ENCODE measurements at places on chromosomes 4 and X.

DNA sequence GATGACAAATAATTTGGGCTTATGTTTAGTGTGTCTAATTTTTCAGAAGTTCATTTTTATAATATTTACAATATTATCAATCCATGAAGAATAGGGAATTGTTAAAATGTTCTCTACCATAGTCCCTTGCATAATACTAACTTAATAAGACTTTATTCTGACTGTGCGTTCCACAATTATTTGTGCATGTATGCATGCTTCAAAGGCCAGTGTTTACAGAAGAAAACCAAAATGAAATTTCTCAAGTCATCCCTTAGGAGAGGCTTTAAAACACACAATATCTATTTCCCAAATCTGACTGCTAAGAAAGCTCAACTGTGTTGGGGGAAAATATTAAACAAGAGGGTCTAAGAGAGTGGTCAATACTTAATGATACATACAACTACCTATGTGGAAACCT, 226.3 kb upstream of the ANKRD50 start:
- no peak for DNase-seq

DNA sequence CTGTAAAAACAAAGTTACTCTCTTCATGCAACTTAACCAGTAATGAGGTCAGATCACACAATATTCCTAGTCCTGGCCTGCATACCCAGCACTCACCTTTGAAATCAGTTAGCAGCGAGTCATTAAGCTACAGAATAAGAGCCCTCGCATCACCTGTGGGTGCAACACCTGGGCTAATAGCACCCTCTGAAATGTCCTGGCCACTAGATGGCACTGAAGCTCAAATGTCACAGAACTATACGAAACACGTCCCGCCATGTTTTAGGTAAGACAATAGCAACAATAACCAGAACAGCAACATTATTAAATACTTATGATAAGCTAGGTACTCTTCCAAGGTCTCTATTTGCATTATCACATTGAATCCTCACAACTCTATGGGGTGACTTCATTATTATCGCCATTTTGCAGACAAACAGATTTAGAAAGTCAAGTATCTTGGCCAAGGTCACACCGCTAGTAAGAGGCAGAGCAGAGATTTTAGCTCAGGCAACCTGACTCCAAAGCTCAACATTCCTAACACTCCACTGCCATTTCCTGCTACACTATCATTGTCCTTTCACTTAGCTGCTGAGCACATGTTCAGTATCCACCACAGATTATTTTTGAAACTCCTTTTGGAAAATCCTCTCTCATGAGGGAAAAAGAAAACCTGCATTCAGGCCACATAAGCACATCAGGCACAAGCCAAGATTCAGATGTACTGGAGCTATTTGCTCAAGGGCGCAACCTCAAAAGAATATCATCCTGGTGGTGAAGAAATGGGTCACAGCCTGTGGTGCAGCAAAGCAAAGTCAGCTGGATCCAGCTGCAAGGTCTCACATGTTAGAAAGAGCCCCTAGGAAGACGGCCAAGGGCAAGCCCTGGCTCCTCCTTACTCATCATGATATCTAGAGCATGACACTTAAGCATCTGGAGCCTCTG, 59.5 kb upstream of the KDR start:
- no peak for DNase-seq

- DNase-seq, result no peak
Measured at GRCh38 chrX:100990139-100990538, 20.6 kb downstream of the ARL13A start.

- DNase-seq, result no peak
Measured at GRCh38 chr4:151573945-151574344, 165.0 kb downstream of the FHIP1A start.

DNA sequence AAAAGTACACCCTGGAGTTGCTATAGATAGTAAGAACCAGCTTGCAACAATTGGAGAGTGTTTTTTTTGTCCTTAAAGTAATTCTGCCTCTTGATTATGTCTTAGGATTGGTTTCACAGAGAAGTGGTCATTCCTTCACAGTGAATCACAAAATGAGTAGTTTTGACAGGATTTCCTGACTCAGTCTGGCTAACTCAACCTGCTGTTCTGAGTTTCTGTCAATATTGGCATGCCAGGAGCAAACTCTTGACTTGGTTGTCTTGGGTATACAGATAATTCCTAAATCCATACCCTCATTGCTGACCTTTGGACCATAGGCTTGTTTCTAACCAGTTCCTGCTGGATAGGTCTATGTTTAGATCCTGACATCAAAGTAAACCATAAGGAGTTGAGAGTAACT, 9.4 kb downstream of the FHIP1A start:
- DNase-seq, result no peak

DNA sequence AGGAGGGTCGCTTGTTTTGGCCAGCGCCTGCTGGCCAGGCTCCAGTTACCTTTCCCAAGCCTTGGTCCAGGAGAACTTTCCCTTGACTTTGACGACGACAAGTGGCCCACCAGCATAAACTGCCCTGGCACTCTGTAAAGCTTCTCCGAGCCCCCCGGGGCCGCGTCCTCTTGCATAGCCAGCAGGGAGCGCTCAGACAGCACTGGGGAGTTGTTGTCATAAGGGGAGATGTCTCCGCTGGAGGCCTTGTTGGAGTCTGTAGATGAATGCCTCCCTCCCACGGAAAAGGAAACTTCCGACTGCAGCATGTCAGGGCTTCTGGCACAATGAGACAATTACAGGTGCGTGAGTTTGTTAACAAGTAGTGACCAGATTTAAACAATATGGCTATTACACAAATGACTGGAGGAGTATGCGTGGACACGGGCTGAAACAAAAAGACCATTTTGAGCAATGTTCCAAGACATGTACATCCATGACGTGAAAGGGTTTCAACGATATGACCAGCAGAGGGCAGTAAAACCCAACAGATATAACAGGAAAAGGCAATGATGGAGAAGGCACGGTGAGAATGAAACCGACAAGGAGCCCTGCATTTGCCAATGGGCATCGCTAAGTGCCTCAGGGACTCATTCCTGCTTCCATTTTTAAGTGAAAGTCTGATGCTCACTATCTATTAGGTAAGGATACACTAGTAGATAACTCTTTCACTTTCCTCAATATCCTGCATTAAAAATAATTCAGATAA, 33.0 kb downstream of the HCCS start:
- DNase-seq, result no peak

DNA sequence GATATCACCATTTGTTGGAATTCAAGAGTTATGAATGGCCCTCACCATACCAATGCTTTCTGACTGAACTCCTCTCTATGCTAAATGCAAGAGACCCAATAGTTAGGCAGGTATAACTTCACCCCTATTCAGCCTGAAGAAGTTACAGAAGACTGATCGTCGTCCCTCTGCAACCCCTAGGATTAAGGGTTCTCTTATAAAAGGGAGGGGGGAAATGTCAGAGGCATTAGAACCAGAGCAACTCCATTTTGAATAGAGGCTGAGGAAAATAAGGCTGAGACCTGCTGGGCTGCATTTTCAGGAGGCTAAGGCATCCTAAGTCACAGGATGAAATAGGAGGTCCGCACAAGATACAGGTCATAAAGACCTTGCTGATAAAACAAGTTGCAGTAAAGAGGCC, 494.3 kb downstream of the SPRY1 start:
- DNase-seq, result no peak

DNA sequence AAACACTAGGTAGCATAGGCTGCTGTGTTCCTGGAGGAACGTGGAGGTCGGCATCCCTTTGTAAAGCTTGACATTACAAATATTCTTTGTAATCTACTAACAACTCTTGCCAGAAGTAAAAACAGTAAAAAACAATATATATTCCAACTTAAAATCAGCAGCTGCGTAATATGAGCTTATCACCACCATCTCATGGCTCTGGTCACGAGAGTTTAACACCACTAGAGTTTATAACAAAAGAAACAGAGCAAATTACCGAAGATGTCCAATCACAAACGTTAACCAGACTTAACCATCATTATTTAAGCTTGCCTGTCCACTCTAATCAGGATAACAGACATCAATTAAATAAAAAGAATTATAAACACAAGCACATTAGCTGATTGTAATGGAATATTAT, 236.7 kb downstream of the PCDH7 start:
- DNase-seq, result no peak

DNA sequence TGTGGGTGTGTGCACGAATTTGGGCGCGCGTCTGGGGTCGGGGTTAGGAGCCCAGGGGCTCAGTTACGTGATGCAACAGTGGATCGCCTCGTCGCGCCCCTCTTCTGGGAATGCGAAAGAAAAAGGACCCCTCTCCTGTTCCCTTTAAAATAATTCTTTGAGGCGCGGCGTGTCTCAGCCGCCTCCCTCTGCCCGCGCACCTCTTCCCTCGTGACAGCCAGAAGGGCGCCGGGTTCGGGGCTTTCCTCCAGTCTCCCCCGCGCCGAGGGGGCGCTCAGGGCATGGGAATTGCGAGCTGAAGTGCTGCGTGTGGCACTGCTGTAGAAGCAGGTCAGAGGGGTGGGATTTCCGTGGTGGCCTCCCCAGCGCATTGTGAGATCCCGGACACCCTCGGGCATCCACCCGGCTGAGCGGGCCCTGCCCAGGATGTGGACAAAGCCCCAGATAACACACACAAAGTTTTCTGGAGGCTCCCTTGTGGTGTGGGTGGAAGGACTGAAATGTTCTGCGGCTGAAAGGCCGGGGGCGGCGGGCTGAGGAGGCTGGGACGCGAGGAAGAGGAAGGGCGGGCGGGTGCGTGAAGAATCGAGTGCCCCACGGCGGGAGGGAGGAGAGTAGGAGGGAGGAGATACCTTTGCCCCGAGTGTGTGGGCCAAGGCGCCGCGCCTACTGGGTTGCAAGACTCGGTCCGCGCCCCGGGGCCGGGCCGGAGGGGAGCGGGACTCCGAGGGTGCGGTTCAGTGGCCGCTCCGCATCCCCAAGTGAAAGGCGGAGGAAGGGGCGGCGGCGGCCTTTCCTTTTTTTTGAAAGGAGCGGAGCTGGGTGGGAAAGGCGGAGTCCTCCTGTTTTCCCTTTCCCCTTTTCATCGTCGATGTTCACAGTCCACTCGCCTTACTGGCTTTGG, 752 bp downstream of the SEPTIN11 start:
- no peak for DNase-seq

DNA sequence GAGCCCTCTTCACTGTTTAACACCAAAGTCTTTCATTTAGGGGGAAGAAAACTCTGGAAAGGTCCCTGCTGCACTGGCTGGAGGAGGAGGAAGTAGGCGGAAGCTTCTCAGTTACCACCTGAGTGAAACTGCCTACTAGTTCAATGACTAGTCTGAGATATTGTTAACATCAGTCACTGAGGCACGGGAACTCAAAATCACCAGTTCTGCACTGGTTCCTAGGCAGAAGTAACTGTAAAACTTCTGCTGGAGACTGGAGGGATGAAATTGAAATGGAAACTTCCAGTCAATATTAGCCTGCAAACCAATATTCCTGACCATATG, 178.3 kb downstream of the SNCA start:
- no peak for DNase-seq

DNA sequence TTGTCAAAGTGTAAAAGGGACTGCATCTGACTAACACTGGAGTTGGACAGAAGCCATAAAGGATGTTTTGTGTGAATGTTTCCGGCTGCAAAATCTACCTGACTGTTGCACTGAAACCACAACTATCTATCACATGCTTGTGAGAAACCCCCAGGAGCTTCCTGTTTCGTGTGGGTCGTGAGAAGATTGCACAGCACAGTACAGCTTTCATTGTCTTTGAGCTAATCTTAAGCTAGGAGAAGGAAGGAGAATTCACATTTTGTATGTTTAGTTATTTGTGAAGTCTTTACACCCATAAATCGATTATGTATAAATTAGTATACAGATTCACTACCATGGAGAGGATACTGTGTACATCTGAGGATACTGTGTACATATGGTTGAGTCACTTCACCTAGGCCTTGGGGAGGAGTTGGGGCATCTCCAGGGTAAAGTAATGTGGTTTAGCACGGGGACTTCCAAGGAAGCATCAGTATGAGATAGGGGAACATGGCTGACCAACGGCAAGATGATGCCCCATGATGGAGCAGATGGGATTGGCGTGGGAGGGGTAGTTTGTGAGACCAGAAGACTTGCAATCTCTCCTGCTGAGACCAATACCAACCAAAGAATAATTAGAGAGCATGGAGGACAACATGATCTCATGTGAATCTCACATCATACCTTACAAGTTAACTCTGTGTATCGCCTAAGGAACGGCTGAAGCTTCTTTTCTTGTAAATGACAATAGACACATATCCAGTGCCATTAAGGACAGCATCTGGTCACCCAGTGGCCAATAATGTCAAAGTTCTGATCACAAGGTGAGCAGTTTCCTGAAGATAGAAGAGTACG, 43.1 kb upstream of the FAM9C start:
- no peak for DNase-seq

GRCh38 chr4:187232196-187232595, 508.5 kb upstream of the FAT1 start:
- DNase-seq, result no peak

Data from stimulated activated CD8-positive, alpha-beta memory T cell treated with anti-CD3 and anti-CD28 coated beads, Interleukin-4, amount 100 ng/mL, for 1 hour (primary cell).